ENCODE measurements at places on chromosomes 7 and 10. TPM values are rescaled to one million over a fixed set of nuclear protein-coding genes. Genes with fewer than 3 reads are reported as not detected.

DNA sequence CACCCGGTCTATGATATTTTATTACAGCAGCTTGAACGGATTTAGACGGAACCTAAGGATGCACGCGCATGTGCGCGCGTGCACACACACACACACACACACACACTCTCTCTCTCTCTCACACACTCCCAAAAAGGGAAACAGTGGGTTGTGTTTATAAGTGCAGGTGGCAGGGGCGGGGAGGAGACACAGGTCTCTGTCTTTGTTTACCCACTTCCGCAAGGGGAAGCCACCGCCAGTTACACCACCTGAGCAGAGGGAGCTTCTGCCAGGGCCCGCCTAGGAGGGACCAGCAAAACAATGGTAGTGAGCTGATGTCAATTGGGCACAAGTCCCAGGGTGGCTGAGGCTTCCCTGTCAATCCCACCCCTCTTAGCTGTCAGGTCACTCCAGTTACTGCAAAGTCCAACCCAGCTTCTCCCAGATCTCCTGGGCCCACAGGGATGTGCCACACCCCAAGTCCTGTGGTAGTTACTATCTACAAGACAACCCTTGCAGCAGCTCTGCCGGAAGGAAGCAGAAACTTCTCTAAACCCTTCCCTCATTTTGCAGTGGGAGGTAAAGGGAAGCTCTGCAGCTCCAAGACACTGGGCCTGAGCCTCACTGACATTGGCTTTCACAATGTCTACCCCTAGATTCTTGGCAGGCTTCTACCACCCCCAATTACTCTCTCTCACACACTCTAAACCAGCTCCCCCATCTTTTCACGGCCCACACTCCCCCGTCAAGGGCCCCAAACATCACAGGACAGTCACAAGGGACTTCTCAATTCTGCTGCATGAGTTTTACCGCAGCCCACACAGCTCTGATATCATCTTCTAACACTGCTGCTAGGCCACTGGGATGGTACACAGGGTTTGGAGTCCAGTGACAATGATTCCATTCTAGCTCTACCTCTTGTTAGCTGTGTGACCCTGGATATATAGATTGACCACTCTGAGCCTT is 17.6 kb downstream of the ANXA11 start:
- DNase-seq = no peak

- no peak for DNase-seq
These were observed 192.1 kb downstream of the CELF2 start for GRCh38 chr10:11209830-11210181.

Gene CCDC71L
- total RNA-seq = 40.6 TPM

Gene CYP26C1
- total RNA-seq = 0.09 TPM

GRCh38 chr7:47183862-47184590 is 397.9 kb downstream of the TNS3 start:
- no peak for DNase-seq

Gene TMEM184A
- total RNA-seq = not detected

DNA sequence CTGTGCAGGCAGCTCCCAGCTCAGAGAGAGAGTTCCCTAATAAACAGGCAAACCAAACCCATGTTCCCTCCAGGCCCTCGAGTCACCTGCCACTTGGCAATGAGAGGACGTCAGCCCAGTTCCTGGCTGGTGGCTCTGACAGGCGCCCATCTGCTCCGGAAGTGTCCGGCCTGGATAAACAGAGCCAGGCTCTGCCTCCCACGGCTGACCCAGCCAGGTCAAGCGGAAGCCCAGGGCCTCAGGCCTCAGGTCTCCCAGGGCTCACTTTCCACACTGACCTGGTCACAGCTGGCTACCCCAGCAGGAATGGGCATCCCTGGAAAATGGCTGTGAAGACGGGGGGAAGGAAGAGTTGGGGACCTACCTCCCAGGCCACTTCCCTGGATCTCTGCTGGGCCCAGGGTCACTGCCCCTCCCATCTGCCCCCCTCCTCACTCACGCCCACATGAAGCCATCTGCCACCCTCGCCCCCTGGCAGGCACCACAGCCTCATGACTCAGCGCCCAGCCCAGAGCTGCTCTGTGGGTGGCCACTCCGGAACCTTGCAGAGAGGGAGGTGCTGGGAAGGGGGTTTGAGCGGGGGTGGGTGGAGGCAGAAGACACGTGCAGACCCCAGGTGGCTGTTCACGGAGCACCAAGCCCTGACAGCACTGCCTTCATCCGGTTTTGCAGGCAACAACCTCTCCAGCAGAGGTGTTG is 37.4 kb upstream of the DUSP5 start:
- no peak for DNase-seq

DNA sequence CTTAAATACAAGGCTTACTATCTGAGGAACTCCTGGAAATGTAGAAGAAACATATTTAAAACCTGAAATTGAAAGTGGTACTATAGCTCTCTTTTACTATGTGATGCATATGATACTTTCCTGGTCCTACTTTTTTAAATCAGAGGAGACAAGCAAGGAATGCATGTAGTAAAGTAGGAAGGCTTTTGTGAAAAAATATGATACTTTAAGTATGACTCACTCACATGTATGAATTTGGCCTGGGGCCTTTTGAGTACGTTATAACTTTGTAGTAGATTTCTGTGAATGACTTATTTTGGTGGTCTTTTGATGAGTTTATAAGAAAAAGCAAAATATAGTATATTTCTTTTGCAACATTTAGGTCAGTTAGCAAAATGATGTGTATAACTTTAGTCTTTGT is 53.8 kb downstream of the TAX1BP1 start:
- peak; percentile 43 for DNase-seq

- DNase-seq = no peak
These were observed 55.6 kb downstream of the ITPRID1 start for GRCh38 chr7:31569528-31569927.

GRCh38 chr7:130982160-130982638 is 248.2 kb upstream of the KLF14 start:
- DNase-seq = peak; percentile 58

Gene LIPN
- not detected for total RNA-seq

DNA sequence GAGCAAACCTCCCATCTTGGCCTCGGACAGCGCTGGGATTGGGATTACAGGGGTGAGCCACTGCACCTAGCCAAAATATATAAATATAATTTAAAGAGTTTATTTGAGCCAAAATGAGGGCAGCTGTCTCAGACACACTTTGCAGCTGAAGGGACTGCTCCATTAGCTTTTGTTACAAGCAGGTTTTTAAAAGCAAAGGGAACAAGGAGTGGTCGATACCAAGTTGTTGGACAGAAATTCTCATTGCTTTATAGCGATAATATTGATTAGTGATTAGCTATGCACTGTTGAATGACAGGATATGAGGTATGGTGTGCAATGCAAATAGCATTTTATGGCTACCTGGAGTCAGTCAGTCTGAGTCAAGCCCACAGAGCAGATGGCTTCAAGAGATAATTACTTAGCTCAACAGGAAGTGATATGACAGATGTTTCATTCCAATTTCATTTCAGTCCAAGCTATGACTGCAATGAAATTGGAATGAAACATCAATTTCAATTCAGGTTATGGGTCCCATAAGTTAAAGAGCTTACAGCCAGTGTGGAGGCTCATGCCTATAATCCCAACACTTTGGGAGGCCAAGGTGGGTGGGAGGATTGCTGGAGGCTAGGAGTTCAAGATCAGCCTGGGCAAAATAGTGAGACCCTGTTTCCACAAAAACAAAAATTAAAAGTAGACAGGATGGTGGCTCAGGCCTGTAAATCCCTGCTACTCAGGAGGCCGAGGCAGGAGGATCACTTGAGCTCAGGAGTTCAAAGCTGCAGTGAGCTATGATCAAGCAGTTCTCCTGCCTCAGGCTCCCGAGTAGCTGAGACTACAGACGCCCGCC is 23.1 kb downstream of the TYW1 start:
- no peak for DNase-seq

DNA sequence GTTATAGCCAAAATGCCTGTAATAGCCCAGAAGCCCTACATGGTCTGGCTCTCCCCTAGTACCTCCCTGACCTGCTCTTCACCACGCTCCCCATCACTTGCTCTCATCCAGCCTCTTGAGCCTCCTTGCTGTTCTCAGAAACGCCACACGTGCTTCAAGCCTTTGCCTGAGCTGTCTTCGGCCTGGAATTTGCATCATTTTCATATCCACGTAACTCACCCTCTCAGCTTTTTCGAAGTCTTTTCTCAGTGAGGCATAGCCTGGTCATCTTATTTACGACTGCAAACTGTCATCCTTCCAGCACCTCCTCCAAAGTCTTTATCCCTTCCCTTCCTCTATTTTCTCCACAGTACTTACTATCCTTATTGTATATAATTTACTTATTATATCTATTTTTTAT is 151.0 kb upstream of the AHR start:
- no peak for DNase-seq

DNA sequence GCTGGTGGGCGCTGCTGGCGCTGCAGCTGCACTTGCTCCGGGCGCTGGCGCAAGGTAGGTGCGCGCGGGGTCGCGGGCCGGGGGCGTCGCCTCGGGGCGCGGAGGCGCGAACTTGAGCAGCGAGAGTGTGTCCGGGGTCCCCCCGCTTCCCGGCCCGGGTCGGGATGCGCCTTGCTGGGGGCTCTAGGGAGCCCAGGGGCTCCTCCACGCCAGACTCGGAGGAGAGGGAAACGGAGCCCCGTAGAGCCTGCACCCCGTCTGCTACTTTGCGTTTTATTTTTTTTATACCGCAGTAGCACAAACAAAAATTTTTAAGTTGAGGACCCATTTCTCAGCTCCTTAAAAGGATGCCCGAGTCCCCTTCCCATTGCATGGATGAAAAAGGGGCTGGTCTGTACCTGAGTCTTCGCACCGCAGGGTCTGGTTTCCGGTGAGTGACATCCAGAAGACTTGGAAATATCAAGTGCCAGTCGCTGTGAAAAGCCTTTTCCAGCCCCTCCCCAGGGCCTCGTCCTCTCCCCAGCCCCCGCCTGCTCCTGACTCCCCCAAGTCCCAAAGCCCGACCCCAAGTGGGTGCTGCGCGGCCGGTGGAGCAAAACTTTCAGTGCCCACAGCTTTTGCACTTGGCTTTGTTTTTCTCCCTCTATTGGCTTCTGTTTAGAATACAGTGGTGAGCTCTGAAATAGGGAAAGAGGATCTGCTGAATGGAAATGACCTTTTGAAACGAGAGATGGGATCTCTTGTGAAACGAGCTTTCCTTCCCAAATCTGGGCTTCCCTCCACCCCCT is 973 bp downstream of the SDK1 start:
- DNase-seq = peak; percentile 23

- no peak for DNase-seq
These were observed 20.3 kb downstream of the ACSM6 start for GRCh38 chr10:95214369-95214768.

Gene GNG11
- 56.9 TPM for total RNA-seq

- DNase-seq = no peak
These were observed 199.9 kb downstream of the KLF6 start for GRCh38 chr10:3584926-3585784.

GRCh38 chr7:74417419-74417971 is 36.2 kb upstream of the GTF2IRD1 start:
- DNase-seq = peak; percentile 73
